ENCODE measurements at places on chromosomes 3 and 15.

DNA sequence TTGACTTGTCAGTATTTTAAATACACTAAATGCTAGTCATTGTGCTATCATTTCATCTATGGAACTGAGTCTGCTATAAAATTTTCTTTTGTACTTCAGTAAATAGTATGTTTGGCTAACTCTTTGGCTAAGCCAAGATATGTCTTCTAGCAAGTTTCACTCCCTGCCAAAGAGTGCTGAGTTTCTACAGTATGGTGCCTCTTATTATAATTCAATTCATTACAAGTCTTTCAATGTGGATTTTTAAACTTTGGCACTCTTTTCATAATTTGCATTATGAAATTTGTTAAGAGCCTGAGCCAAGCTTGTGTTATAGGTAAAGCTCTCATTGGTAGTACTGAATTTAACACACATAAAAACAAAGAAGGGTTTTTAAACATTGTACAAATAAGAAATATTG is 24.4 kb downstream of the MORC1 start:
- DNase-seq: no peak

DNA sequence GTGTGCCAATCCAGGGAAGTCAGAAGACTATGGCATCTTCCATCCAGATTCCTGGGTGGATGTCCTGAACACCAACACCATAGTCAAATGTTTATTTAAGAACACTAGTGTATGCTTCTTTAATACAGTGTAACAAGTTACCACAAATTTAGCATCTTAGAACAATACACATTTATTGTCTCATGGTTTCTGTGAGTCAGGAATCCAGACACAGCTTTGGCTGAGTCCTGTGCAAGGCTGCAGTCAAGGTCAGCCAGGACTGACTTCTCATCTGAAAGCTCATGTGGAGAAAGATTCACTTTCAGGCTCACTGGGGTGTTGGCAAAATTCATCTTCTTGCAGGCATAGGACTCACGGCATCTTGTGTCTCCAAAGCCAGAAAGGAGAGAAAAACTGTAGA is 143.4 kb downstream of the ANXA2 start:
- no peak for DNase-seq

GRCh38 chr15:31069360-31070000 is 32.0 kb downstream of the TRPM1 start:
- peak; percentile 23 for DNase-seq

DNA sequence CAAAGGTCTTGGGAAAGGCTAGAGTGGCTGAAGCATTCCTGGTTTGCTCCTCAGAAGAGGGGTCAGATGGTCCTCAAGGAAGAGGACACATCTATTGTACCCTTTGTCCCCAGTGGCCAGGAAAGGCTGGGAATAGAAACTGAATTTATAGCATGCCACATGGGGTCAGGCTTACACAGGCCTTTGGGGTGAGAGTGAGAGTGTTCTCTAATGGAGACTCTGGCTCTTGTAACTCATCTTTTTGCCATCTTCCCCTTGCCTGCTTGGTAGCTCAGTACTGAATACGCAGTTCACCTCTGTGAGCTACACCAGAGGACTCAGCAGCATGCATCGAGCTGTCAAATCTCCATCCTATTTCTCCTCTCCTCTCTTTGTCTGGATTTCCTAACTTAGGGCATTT is 87.5 kb downstream of the ATP2B2 start:
- DNase-seq: peak; percentile 3

DNA sequence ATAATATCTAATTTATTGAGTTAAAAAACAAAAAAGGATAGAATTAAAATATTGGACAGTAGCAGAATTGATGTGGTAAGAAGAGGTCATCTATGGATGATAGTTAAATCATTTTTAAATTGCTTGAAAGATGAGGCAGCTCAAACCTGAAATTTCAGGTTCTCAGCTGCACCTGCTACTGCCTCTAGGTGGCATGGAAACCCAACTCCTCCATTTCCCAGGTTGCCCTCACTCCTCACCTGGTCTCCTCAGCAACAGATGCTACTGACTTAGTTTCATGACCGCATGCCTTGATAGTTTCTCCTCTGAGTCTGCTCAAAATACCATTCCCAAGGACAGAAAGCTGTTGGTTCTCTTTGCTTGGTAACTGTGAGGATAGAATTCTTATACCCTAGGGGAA is 148.1 kb downstream of the ABHD5 start:
- DNase-seq: no peak

- no peak for DNase-seq
Measured at GRCh38 chr3:42996633-42997075, 17.5 kb downstream of the GASK1A start.

GRCh38 chr3:44060164-44060563 is 181.5 kb upstream of the TOPAZ1 start:
- DNase-seq: no peak

- DNase-seq: no peak
Measured at GRCh38 chr15:68986322-68986721, 28.2 kb upstream of the NOX5 start.

DNA sequence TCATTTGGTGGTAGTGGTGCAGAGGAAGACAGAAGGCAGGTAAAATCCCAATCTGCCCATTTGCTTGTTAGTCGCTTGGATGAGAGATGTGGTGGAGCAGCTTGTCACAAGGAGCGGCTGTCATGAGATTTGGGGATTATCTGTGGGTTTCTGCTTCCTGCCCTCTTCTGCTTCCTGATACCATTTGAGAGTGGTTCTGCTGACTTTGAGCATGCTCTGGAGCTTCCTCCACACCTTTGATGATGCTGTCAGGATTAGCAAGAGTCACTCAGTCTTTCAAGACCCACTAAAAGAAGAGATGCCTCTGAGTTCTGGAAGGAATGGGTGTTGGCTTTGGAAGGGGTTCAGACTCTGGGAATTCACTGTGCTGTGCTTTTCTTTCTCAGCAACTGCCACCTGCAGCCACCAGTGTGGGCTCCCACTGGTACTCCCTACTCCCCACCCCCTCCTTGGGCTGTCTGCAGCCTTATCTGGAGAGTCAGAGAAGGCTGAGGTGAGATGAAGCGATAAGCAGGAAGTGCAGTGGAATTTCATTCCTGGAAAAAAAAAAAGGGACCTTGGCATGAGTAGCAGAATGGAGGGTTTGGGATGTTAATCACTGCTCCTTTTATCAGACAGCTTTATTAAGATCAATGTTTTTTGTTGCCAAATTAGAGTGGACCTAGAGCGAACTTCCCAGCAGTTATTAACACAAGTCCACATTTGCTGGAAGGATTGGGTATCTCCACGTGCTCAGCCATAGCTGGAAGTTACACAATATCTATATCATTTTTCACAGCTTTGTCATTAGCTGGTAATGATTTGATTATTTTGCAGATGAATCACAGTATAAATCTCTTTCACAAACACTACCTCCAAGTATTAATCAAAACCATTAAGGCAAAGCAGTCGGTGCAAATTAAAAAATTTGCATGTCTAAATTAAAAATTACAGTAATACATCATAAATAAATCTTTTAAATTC is 233.0 kb upstream of the SATB1 start:
- DNase-seq: no peak

GRCh38 chr3:188003188-188004171 is 150.5 kb upstream of the LPP start:
- no peak for DNase-seq

GRCh38 chr3:126932188-126932931 is 50.6 kb upstream of the PLXNA1 start:
- DNase-seq: peak; percentile 57

DNA sequence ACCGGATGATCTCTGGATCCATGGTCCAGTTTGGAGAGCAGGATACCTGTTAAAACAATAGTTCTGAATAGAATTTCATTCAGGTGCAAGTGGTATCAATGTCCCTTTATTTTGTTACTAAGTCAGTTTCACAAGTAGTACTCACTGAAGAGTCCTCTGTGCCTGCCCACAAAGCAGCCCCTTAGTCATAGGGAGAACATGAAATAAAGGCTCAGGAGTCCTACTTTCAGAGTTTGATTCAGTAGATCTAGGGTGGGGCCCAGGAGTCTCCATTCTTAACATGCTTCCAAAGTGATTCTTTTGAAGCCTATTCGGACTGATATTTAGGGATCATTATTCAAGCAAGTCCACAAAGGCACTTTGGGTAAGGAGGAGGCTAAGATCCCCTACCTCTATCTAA is 79.8 kb upstream of the ACKR4 start:
- no peak for DNase-seq

GRCh38 chr3:16604887-16605602 is at the start of gene DAZL:
Gene DAZL (minus strand): TSS chr3:16605423. CDS start chr3:16605205, 218 bp downstream.
- no peak for DNase-seq

DNA sequence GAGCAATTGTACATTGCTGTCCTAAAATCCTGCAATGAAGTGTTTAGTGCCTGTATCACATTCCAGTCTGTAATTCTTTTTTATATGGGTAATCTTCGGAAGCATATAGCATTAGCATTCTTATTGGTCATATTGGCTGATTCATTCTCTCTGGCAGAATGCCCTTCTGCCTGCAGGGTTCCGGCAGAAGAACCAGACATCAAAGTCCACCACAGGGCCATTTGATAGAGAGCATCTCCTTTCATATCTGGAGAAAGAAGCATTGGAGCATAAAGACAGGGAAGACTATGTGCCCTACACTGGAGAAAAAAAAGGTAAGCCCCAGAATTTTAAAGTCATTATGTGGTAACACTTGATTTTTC is 39.6 kb downstream of the TMOD3 start:
- no peak for DNase-seq

DNA sequence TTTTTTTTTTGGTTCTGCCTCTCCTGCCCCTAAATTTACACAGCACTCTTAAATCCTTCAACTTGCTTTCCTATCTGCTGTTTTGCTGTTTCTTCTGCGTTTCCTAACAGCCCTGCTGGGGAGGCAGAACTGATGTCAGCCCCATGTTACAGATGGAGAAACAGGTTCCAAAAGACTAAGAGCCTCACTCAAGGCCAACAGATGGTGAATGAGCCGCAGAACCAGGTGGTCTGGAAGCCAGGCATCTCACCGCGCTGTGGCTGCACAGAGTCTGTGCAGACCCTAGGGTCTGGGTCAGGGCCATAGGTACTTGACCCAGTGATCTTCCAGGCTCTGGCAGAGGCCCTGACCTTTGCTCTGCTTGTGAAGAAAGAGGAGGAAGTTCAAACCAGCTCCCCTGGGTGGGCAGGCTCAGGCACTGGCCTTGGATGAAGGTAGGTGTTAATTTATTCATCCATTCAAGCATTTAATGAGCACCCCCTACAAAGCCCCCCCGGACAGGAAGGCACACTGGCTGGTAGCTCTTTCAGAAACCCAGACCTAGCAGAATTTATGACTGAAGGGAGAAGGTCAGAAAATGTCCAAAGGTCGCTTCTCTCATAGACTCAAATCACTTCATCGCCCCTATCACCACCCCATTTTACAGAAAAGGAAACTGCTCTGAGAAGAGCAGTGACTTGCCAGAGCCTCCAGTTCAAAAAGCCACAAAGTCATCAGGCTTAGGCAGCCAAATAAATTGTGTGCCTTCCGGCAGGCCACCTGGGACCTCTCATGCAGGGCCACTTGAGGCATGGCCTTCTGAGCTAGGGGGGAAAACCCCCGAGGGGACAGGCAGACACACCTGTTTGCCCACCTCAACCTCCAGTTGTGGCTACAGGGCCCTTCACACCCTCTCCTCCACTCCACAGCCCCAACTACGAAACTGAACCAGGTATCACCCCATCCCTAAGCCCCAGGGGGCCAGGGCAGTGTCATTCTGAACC is 2.7 kb downstream of the CHDH start:
- DNase-seq: no peak

DNA sequence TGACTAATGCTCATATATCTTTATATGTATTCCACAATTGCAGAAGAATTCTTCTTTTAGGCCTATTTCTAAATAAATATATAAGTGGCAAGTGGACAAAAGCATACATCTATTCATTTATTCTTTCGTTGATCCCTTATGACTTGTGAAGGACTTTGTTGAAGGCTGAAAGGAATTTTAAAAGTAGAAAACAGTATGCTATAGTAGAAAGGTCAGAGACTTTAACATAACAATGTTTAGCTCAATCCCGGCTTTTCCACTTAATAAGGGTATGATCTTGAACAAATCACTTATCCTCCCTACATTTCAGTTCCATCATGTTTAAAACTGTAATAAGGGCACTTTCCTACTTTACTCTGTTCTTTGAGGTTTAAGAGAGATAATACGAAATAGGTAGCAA is 672.9 kb downstream of the MECOM start:
- DNase-seq: no peak

DNA sequence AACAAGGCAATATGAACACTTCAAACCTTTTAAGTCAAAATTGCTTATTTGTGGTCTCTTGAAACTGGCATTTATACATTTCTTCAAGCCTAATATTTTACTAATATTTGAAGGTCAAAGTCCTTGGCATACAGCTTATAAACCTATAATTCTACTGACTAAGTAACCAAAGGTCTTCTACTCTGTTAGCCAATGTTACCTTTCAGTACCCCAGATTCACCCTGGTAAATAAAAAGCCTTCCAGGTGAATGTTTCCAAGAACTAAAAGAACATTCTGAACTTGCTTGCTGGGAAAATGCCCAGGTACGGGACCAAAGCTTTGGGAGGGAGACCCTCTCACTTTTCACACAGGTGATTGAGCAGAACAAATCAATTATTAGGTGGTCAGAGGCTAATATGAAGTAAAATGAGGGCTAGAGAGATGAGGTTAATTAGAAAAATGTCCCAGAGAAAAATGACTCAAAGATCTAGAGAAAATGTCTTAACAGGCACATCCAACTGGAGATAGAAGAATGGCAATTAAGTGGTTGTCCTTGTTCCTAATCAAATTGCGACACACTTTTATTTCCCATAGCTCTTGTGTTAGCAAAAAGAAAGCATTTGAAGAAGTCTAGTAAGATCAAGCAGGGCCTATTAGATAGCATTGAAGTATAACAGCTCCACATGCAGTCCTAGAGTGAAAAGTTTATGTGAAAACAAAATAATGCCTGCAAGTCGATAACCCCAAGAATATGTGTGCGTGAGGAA is 232.0 kb downstream of the FOXP1 start:
- no peak for DNase-seq

DNA sequence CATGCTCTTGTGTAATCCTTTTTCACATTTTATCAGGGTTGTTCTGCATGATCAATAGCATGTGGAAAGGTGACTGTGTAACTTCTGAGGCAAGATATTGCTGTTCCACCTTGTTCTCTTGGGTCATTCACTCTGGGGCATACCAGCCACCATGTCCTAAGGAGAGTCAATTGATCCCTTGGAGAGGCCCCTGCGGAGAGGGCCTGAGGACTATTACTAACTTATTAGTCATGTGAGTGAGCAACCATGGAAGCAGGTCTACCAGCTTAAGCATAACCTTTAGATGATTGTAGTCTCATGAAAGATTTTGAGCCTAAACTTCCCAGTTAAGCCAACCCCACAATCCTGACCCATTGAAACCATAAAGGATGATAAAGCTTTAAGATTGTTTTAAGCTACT is 22.0 kb upstream of the COL6A5 start:
- DNase-seq: no peak

DNA sequence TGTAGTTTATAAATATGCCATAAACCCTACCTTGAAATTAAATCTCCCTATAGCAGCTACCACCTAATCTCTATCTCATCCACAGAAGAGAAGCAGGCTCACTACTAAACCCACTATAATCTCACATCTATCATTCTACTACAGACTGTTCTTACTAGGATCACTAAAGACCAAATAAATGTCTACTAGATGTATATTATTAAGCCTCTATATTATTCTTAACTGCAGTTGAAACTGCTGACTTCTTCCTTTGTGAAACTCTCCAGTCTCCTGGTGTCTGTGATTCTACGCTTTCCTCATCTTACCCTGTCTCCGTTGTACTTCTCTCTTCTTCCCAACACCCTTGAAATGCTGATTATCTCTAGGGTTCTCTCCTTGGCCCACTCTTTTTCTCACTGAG is 1154.0 kb downstream of the IGSF11 start:
- DNase-seq: no peak

- no peak for DNase-seq
Measured at GRCh38 chr3:102415553-102415952, 19.3 kb upstream of the ZPLD1 start.

GRCh38 chr3:141286856-141287255 is 55.2 kb downstream of the PXYLP1 start:
- DNase-seq: no peak

Data from lung (tissue), 17 donors.